Stimulated activated CD4-positive, alpha-beta T cell treated with anti-CD3 and anti-CD28 coated beads, Interleukin-15, amount 100 ng/mL, for 1 hour (primary cell): ENCODE measurements at places on chromosomes 6 and 20.

DNA sequence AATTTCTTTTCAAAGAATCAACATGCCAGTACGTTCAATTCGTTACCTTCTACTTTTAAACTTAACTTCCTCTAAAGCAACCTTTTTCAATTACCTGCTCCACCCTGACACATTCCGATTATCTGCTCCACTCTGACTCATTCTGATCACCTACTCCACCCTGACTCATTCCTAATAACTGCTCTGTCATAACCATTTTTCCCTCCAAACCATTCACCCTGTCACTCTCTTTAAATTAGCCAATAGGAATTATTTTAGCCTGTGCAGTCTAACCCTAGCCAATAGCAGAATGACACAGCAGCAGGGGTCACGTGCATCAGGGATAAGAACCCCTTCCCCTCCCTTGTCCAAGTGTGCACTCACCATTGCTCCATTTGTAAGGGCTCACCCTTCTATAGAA, 557.4 kb upstream of the EYS start:
- no peak for DNase-seq

- no peak for DNase-seq
These were observed 242.2 kb upstream of the RREB1 start for GRCh38 chr6:6865611-6866010.

- DNase-seq = no peak
These were observed 908.0 kb downstream of the QKI start for GRCh38 chr6:164322533-164322932.

- no peak for DNase-seq
These were observed 6.0 kb downstream of the LAMA5 start for GRCh38 chr20:62360854-62361798.

DNA sequence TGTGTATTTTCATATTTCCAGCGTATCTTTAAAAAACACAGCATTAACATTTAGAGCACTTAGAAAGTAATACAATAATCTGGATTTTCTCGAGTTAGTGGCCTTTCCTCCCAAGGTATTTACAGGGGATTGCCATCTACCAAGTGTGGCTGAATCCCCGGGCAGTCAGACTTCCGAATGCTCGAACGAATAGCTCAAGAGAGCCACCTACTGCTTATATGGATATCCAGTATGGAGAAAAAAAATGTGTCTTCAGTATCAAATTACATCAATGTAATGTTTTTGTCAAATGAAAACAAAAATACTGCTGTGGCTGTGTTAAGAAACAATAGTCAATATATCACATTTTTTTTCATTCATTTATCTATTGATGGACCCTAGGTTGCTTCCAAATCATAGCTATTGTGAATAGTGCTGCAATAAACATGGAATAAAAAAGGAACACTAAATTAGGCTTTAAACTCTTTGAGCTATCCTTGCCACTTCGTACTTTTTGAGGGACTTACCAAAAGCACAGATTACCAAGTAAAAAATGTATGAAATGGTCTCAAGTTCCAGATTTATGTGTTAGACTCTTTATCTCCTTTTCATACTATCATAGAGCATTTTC, 654.5 kb upstream of the PTCHD4 start:
- DNase-seq = no peak
